ENCODE measurements at places on chromosomes 12 and 14. TPM values are rescaled to one million over a fixed set of nuclear protein-coding genes. Genes with fewer than 3 reads are reported as not detected.

RNASE3 gene
- not detected for total RNA-seq

CYP27B1 gene
- total RNA-seq: not detected

CD163L1 gene
- total RNA-seq: not detected

ZDHHC22 gene
- total RNA-seq: not detected

LRTM2 gene
- not detected for total RNA-seq

- DNase-seq: no peak
- no peak overlapping the region for H3K27ac ChIP-seq
- H3K4me1 ChIP-seq: no peaks in the 10 kb centered on the region
- H3K4me3 ChIP-seq: no peak overlapping the region
- H3K27me3 ChIP-seq: no peaks in the 10 kb centered on the region
These were observed 50.7 kb upstream of the NRXN3 start for GRCh38 chr14:78119440-78119839.

DNA sequence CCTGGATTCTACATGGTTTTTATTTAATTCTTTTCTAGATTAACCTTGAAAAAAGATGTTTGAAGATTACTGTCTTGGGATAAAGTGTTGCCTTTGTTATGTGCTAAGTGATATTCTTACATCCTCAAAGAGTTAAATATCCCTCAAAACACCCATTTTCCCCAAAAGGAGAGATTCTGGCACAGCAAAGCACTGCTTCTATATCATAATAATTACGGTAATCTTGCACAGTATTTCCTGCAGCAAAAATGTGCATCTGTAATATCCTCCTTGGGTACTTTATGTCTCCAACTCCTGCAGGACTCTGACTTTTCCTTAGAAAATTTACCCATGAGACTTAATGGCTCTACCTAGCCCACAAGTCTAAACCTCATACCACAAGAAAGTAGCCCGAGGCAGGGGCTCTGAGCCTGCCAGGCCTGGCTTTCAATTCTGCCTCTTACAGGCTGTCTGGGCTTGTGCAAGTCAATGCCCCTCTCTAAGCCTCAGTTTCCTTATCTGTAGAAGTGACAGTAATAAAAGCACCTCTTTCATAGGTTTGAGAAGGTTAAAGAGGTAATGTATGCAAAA lies 45.8 kb downstream of the SVOP start:
- no peak for DNase-seq
- H3K4me3 ChIP-seq: no peak overlapping the region
- H3K4me1 ChIP-seq: no peaks in the 10 kb centered on the region
- no peak overlapping the region for H3K27ac ChIP-seq
- peaks cover 4% of the 10 kb centered on the region for H3K27me3 ChIP-seq

GRCh38 chr12:54135621-54136350 lies 53.0 kb downstream of the SMUG1 start:
- H3K4me3 ChIP-seq: no peak overlapping the region
- no peak for DNase-seq
- H3K36me3 ChIP-seq: no peaks in the 10 kb centered on the region
- no peak overlapping the region for H3K27ac ChIP-seq

DNA sequence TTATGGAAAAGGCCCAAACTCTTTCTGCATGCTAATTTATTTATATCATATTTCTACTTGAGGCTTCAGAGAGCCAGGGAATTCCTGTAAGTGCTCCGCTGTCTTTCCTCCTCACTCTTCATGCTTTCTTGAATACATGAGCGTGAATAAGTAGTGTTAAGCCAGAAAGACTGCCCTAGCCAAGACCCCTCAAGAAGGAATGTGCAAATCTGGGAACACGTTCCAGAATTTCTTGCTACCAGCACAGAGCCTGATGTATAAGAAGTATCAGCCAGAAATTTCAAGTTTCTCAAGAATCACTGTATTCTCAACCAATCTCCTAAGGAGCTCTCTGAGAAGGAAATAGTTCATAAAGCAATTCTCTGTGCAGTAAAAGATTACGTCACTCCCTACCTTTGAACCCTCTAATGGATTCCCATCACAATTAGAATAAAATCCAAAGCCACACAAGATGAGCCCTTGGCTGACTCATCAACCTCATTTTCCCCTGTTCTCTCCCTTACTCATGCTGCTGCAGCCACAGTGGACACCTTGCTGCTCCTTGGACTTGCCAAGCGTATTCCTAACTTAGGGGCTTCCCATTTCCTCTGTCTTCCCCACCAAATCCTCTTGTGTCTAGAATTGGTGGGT lies 6.9 kb upstream of the TSPAN8 start:
- H3K4me3 ChIP-seq: no peak overlapping the region
- no peaks in the 10 kb centered on the region for H3K27me3 ChIP-seq
- no peaks in the 10 kb centered on the region for H3K36me3 ChIP-seq
- no peak overlapping the region for H3K27ac ChIP-seq
- no peak for DNase-seq

DNA sequence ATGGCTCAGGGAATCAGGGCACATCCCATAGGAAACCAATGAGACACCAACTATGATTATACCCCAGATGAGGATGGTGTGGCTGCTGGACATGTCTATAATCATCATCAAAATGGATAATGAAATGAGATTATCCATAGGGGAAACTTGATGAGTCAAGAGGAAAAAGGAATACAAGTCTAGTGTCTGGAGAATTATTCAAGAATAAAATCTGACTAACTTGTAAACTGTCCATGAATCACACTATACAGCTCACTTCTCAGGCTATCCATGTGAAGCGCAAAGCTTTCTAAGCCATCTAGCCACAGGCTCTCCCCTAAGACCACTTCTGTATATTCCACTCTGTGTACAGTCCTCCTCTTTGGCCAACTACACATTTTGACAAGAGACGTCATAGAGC lies 52.5 kb downstream of the DUSP16 start:
- H3K27me3 ChIP-seq: no peaks in the 10 kb centered on the region
- H3K4me1 ChIP-seq: peaks cover 59% of the 10 kb centered on the region
- peaks cover 12% of the 10 kb centered on the region for H3K36me3 ChIP-seq
- H3K27ac ChIP-seq: no peak overlapping the region

- H3K4me1 ChIP-seq: no peaks in the 10 kb centered on the region
- DNase-seq: no peak
- no peaks in the 10 kb centered on the region for H3K27me3 ChIP-seq
- no peak overlapping the region for H3K4me3 ChIP-seq
These were observed 283.0 kb upstream of the PRKD1 start for GRCh38 chr14:30210630-30211029.

DNA sequence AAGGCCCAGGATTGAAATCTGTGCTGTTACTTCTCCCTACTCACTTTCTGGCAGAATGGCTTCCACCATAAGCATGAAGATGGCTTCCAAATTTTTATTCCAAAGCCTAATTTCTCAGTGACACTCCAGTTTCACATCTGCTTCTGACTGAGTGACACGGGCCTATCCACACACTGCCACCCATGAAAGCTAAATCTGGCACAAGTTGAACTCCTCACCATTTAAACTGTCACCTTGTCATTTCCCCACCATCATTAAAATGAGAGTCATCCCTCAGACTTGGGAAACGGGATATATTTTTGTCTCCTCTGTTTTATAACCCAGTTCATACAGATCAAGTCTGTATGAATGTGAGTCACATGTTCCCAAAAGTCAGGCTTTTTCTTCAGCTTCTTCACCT lies 77.1 kb downstream of the MGST1 start:
- H3K4me3 ChIP-seq: no peak overlapping the region
- H3K36me3 ChIP-seq: no peaks in the 10 kb centered on the region

GRCh38 chr14:68401317-68401716 lies 391.6 kb downstream of the ZFP36L1 start:
- peaks cover 42% of the 10 kb centered on the region for H3K4me1 ChIP-seq
- H3K27ac ChIP-seq: peak overlapping the region; percentile 30
- H3K4me3 ChIP-seq: peak overlapping the region; percentile 6
- no peak for DNase-seq
- H3K36me3 ChIP-seq: no peaks in the 10 kb centered on the region

DNA sequence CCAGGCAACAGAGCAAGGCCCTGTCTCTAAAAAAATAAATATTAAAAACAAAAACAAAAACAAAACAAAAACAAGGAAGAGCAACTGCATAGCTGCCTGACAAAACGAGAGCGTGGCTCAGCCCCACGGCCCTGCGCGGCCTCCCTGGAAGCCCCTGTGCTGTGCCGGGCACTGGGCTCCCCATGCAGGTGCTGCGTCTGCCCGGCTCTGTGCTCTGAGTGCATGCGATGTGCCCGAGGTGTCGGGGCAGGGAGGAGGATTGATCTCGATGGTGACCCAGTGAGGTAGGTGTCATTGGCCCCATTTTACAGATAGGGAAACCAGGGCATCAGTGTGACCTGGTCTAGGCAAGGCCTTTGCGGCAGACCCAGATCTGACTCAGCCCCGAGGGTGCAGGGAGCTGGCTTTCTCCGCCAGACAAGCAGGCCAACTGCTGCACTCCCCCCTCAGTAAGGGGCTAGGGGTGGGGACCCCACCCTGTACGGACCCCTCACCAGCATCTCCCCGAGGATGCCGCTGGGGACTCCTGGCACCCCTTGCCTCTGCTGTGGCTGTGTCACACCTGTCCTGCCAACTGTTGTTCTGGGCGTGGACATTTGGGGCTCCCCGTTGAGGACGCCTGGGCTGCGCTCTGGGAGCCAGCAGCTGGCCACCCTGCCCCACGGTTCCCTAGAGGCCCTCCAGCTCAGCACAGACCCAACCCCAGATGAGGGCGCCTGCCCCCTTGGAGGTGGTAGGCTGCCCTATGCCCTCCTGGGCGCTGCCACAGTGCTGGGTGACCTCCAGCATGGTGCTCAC lies 15.3 kb downstream of the GPR132 start:
- no peaks in the 10 kb centered on the region for H3K27me3 ChIP-seq
- peaks cover 11% of the 10 kb centered on the region for H3K4me1 ChIP-seq
- no peak overlapping the region for H3K4me3 ChIP-seq
- no peak for DNase-seq
- H3K27ac ChIP-seq: no peak overlapping the region

- DNase-seq: no peak
- H3K27me3 ChIP-seq: no peaks in the 10 kb centered on the region
- no peak overlapping the region for H3K4me3 ChIP-seq
- no peaks in the 10 kb centered on the region for H3K4me1 ChIP-seq
These were observed 11.9 kb downstream of the NUP37 start for GRCh38 chr12:102107970-102108369.

DNA sequence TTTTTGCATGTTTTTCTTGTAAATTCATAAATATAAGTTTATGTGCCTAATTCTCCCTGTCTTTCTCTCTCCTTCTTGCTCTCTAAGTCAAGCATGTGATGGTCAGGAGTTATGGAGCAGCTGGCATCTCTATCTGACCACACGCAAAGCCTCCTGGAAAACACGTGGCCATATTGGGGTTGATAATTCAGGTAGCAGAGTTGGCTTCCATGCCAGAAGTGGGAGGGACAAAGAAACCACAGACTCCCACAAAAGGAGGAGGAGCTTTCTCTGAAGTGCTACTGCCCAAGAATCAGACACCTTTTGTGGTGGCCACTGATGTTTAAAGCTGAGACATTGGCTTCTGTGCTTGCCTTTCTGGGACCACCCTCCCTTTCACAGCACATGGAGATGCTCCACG lies 517.6 kb upstream of the TMEM132C start:
- H3K27me3 ChIP-seq: no peaks in the 10 kb centered on the region
- H3K4me3 ChIP-seq: no peak overlapping the region
- H3K27ac ChIP-seq: no peak overlapping the region

GRCh38 chr12:76666290-76666835 lies 97.6 kb upstream of the ZDHHC17 start:
- no peak for DNase-seq
- H3K27ac ChIP-seq: no peak overlapping the region

GRCh38 chr14:104724981-104725771 lies 1.1 kb downstream of the ADSS1 start:
- H3K4me3 ChIP-seq: no peak overlapping the region
- no peaks in the 10 kb centered on the region for H3K36me3 ChIP-seq
- no peak for DNase-seq
- peaks cover 14% of the 10 kb centered on the region for H3K4me1 ChIP-seq
- no peaks in the 10 kb centered on the region for H3K27me3 ChIP-seq
- no peak overlapping the region for H3K27ac ChIP-seq

DNA sequence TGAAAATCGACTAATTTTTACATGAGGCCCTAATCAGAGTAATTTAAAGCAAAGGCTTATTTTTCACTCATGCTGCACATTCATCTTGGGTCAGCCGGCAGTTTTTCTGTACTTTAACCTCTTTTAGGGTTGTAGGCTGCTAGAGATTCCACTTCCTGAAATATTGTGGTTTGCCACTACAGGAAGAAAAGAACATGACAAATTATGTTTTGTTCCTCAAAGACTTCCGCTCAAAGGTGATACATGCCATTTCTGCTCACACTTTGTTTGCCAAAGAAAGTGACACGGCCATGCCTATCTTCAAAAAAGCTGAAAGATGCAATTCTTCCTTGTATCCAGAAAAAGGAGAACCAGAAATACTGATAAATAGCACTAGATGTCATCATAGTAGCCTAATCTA lies 183.4 kb upstream of the PPFIA2 start:
- H3K27me3 ChIP-seq: no peaks in the 10 kb centered on the region
- no peak for DNase-seq
- H3K27ac ChIP-seq: no peak overlapping the region
- H3K4me1 ChIP-seq: peaks cover 3% of the 10 kb centered on the region
- H3K4me3 ChIP-seq: no peak overlapping the region
